ENCODE measurements at places on chromosomes 2 and 18.
A peak's percentile ranks its signal among the peaks of the same experiment; 100 is the strongest.

- DNase-seq, result no peak
Observed at GRCh38 chr18:8435376-8435775, 173.9 kb upstream of the RAB12 start.

- no peak for DNase-seq
Observed at GRCh38 chr2:226715347-226715990, 84.2 kb downstream of the IRS1 start.

GRCh38 chr2:182018218-182018617 is 32.6 kb downstream of the PPP1R1C start:
- DNase-seq, result no peak

DNA sequence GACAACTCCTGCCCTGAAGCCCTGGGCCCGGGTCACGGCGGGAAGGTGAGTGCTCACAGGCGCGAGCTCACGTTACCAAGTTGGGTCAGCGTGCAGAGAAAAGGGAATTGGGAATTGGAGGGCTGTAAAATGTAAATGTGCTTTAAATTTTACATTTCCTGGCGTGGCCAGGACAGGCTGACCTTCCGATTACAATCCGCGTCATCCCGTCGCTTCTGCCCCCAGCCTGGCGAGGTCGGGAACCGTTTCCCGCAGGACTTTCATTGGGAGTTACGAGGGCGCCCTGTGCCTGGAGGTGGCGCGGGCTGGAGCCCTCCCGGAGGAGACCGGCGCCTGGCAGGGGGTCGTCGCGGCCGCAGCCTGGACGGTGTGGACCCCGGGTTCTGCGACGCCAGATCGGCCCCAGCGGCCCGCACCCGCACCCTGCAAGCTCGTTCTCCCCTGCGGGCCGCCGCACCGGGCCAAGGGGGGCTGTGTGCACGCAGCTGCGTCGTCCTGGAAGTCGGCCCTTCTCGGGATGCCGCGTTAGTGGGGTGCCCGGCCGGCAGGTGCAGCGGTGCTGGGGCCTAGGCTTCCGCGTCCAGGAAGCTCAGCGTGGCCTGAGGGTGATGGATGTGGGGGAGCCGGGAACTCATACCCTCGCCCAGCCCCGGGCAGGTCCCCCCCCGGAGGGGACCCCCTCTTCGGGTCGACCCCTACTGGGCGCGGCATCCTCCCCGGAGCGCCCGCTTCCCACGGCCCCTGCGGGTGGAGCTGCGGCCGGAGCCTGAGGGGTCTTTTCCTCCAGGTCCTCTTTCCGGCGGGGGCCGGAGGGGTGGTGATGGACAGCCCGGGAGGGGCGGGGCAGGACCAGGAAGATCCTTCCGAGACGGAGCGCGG is 63.9 kb downstream of the LRRFIP1 start:
- no peak for DNase-seq

- DNase-seq, result no peak
Observed at GRCh38 chr2:144449028-144449406, 70.9 kb downstream of the ZEB2 start.

DNA sequence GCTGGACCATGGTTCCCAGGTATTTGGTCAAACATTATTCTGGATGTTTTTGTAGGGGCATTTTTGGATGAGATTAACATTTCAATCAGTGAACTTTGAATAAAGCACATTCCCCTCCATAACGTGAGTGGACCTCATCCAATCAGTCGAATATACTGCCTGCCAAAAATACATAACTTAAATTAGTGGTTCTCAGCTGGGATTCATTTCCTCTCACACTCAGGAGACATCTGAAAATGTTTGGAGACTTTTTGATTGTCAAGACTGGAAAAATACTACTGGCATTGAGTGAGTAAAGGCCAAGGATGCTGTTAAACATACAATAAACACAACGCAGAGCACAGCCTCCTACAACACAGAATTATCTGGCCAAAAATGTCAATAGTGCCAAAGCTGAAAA is 198.2 kb downstream of the MYO1B start:
- DNase-seq, result no peak

- peak; percentile 45 for DNase-seq
Observed at GRCh38 chr2:866009-866680, 84.5 kb upstream of the SNTG2 start.

DNA sequence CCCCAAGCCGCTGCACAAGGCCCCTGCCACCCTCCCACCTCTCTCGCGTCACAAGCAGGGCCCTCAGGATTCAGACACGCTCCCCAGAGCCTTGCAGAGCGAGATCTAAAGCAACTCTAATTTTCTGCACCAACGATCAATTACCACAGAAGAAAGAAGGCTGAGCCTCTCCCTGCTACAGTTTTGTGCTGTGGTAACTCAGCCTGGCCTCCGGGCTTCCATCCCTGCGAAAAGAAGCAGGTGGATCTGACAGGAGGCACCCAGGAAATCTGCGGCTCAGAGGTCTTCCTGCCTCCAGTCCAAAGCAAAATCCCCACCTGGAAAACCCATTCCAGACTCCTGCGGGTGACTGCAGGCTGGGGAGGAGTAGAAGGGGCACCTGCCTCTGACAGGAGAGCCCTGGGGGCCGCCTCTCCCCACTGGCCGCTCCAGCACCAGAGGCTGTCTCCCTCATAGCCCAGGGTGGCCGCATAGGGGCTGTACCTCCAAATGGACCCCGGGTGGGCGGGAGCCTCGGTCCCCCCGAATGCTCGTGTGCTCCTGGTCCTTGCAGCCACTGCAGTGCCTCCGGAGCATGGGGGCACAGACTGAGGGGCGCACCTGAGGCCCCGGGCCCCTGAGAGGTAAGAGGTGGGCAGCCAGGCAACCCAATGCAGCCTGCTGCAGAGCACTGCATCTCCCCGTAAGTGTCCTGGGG is 31.0 kb downstream of the PXDN start:
- no peak for DNase-seq

DNA sequence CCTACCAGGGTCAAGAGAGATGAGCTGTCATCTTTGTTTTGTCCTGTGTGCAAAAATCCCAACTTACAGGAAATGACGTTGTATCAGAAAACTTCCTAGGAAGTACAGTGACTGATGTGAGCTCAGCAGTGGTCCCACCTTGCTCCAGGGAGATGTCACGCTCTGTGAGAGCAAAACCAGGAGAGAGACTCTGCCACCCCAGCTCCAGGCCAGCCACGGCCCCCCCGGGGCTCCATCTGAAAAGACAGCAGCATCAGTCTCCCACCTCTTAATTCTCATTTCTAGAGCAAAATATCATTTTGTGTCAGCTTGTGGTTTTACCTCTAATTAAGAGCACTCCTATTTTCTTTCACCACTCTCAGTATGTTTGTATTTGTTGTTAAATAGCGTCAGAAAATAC is 57.5 kb downstream of the MYL12B start:
- DNase-seq, result no peak

DNA sequence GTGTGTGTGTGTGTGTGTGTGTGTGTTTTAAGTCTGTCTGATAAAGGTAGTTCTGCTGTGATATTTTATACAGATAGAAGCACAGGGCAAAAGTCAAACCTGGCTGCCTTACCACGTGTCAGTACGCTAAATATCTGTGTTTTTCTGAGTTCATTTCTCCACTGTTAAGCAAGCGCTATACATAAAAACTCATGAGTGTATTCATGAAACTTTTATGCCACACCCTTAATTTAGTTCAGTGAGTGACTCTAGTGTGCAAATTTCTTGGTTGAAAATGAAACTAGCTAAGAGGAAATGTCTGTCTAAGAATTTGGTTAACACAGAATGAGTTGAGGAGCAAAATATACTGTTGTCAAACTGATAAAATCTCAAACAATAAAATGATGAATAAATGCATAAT is 11.2 kb downstream of the CASP10 start:
- DNase-seq, result no peak

DNA sequence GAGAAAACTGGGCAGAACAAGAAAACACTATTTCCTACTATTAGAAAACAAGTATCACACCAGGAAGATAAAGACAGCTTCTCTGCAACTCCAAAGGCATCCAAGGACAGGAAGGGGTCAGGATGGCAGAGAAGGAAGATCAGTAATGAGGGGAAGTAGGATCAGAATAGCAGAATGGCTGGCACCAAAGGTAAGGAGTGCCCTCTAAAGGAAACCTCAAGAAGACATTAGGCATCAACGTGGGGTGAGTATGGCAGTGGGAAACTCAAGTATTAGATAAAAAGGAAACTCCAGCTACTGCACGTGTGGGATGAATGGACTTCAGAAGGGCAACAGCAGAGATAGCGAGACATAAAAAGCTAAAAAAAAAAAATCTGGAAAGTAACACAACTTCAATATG is 25.9 kb downstream of the HDLBP start:
- DNase-seq, result no peak

DNA sequence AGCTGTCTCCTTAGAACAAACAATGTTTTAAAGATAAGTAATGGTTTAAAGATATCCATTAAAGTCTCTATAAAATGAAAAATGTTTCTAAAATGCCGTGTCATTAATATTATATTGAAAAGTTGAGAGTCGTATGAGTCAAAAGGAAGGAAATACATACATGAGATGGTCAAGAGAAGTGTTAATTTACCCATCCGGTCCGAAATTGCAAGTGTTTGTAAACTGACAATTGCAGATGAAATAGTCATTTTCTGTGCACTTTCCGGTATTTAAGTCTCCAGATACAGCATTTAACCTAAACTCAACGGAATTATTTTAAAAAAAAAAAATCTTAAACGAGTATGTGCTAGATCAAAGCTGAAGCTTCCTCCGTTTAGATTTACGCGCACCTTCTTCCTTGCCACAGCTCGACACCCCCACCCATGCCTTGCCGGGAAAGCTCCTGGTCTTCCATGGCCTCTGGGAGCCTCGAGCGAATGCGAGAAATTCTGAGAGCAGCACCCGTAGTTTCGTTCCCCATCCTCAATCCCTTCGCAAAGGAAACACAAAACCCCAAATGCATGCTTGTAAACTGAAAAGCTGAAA is 1.8 kb downstream of the DSC3 start:
- DNase-seq, result no peak

- peak; percentile 26 for DNase-seq
Observed at GRCh38 chr2:12723736-12724463, 7.2 kb downstream of the TRIB2 start.

DNA sequence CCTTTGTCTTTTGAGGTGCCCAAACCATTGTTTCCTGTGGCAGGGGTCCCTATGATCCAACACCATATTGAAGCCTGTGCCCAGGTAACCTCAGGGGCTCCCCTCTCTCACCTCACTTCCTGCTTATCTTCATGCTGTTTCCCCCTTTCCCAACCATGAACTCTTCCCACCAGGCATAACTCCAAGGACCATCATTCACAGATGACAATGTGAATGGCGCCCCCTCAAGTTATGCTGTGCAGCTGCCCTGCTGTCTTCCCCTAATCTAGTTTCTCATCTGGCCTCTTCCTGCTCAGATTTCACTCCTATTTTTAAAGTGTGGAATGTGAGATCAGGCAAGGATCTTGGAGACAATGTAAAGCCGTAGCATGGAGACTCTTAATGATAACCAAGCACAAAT is 1.4 kb downstream of the GMPPA start:
- DNase-seq, result no peak

DNA sequence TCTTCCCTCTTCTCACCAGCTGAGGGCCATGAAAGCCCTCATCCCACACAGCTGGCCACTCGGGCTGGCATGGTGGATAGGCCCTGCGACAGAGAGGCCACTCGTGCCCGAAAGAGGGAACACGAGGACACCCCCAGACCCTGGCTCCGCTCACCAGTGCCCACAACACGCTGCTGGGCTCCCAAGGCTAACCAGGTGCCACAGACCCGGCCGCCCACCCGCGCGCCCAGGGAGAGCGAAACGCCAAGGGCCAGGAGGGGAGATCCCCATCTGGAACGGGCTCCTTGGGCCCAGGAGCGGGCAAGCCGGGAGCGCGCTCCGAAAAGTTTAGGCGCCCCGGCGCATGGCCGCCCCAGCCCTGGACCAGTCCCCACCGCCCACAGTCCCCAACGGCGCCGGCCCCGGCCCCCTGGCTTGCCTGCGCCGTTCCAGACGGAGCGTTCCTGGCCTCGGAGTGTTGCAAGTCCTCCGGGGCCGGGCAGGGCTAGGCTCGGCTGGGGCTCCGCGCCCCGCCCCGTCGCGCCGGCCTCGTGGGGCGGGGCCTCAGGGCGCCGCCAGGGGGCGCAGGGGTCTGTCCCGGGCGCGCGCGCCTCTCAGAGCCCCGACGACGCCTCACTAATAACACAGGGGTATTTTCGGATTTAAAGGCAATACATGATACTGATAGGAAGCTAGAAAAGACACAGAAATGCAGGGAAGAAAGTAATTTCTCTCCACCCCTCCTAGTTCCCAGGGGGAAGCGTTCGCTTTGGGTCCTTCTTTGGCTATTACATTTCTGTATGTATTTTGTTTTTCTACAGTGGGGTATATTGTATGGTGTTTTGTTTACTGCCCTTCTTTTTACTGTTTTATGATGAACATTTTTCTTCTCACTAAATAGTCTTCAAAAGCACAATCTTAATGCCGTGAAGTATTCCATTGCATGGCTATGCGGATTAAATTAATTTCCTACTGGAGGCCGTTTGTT is at the start of gene TMBIM1:
Gene TMBIM1 (minus strand): TSS at position 456 of the 967 bp plus-strand sequence. CDS start 10,362 bp downstream, outside the sequence.
- peak; percentile 89 for DNase-seq

DNA sequence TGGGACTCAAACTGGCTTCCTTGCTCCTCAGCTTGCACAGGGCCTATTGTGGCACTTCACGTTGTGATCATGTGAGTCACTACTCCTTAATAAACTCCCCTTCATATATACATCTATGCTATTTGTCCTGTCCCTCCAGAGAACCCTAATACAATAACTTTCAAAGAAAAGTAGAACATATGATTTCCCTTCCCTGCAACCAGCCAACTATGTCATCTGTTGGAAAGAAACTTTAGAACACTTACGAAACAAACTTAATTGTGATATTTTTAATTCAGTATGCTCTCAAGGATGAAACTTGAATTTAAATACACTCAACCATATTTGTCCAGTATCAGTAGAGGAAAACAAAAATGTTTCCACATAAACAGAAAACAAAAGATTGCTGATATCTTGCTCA is 84.4 kb downstream of the DYM start:
- no peak for DNase-seq

DNA sequence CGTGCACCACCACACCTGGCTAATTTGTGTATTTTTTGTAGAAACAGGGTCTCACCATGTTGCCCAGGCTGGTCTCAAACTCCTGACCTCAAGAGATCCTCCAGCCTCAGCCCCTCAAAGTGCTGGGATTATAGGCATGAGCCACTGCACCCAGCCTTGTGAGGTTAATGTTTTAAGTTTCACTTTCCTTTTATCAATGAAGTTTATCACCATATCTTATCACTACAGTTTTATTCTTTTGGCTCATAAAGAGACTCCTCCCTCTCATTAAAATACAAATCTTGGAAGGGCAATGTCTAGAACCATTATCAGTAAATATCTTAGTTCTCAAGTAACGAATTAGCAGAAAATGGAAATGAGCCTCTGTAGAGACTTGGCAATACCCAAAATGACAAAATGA is 173.8 kb downstream of the BCL11A start:
- no peak for DNase-seq

GRCh38 chr18:31821545-31822171 is 61.0 kb upstream of the SLC25A52 start:
- DNase-seq, result no peak

DNA sequence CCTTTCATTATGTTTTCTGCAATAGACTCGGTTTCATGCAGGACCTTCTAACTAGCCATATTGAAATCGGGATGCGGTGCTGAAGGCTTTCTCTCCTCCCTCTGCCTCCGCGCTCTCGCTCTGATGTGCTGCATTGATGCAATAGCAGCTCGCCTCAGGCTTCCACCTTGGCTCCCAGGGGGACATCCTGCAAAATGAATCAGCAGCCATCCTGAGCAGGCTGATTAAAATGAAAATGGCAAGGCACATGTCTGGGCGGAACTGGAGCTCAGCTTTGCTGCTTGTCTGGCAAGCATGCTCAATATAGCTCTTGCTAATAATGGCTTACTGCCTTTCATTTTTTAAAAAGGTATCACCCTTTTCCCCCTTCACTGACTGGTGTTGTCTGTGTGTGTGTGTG is 806 bp upstream of the MYT1L start:
- DNase-seq, result no peak

- DNase-seq, result no peak
Observed at GRCh38 chr18:71329563-71329962, 1040.7 kb downstream of the SOCS6 start.
